ENCODE measurements at places on chromosomes 2 and 18. TPM values are rescaled to one million over a fixed set of nuclear protein-coding genes. Genes with fewer than 3 reads are reported as not detected.

The KCNE4 gene
- 22.0 TPM for total RNA-seq

The SERPINB5 gene
- total RNA-seq = 27.1 TPM

The GEN1 gene
- total RNA-seq = 21.0 TPM

The ACMSD gene
- total RNA-seq = not detected

The ATG4B gene
- total RNA-seq = 31.5 TPM

The PID1 gene
- total RNA-seq = 63.9 TPM

The KRCC1 gene
- 35.3 TPM for total RNA-seq

The RNF149 gene
- total RNA-seq = 113 TPM

The GPR55 gene
- total RNA-seq = 0.05 TPM

Measured in urinary bladder (tissue), 4 donors.